ENCODE measurements at places on chromosomes 7 and 10.

- no peak for DNase-seq
These were observed 62.1 kb downstream of the OR13A1 start for GRCh38 chr10:45253183-45253914.

DNA sequence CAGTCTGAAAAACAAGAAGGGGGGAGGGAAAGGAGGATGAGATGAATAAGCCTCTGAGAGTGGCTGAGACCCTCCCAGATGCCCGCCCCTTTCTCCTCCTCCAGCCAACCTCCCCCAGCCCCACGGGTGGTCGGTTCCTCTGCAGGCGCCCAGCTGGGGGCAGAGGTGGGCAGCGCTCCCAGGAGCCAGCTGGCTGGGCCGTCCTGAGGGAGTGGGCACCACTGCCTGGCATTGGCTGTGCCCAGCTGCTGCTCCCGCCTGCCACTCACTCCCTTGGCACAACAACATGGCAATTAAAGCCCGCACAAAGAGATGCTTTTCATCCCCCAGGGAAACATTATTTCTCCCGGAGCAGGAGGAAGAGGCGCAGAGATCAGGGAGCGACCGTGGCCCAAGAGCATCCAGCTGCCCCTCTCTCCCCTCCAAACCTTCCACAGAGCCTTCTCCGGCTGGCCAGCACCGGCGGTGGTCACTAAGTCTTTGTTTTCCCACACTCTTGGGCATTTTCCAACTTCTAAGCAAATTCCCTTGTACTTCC, 107.2 kb downstream of the SPDYE5 start:
- DNase-seq, result no peak

DNA sequence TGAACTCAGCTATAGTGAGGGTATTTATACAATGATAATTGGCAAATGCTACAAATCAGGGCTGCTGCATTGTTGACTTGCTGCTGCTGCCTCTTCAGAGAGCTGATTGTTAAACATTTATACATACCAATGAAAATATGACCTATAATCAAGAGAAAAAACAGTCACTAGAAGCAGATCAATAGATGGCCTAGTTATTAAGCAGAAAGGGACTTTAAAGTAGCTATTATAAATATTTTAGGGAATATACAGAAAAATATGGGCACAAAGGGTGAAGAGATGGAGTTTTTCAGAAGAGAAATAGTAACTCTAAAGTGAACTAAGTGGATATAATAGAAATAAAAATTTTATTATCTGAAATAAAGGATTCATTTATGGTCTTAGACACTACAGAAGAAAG, 14.4 kb upstream of the UNC5B start:
- DNase-seq, result no peak

- no peak for DNase-seq
These were observed 156.7 kb downstream of the PRKG1 start for GRCh38 chr10:51230887-51231585.

DNA sequence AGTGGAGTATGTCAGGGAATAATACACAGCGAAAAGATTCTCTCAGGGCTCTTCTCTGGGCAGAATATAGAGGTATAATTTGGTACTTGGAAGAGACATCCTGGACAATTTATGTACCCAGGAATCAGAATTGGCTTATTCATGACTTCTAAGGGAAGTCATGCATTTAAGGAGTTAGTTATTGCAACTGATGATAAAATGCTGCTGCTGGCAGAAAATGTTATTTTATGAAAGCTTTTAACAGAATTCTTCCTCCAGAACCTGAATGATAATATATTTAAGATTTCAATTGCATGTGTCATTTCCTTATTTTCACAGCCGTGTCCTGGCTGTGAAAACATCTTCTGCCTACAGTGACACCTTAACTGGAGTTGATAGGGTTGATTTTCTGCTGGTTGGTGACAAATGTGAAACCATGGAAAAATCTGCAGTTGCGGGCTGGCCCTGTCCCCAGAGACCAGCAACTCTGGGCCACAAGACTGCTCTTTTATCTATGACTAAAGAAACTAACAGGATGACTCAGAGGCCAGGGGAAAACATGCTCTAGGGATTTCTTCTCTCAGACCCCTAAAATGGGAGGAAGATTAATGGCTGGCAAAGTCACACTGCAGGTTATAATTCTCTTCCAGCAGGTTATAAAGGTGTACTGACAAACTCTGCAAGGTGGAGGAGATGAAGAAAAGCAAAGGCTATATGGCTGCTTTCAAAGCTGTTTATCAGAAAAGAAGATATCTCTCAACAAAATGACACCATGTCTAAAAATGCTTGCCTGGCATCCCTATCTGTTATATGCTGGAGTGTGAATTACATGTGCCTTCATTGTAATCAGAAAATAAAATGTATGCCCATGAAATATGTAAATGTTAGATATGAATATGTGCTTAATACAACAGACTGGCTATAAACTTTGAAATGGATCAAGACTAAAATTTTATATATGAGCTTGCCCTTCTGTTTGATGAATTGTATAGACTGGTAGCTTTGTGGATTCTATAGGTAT, 12.1 kb upstream of the TRUB1 start:
- no peak for DNase-seq

DNA sequence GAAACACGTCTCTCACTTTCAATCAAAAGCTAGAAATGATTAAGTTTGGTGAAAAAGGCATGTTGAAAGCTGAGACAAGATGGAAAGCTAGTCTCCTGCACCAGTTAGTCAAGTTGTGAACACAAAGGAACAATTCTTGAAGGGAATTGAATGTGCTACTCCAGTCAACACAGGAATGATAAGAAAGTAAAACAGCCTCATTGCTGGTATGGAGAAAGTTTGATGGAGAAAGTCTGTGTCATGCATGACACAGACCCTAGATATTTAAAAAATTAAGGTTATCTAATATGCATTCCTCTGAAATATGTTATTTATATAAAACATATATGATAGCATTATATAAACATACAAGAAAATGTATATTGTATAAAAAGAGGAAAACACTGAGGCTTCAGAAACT, 699.4 kb upstream of the FZD8 start:
- DNase-seq, result no peak

DNA sequence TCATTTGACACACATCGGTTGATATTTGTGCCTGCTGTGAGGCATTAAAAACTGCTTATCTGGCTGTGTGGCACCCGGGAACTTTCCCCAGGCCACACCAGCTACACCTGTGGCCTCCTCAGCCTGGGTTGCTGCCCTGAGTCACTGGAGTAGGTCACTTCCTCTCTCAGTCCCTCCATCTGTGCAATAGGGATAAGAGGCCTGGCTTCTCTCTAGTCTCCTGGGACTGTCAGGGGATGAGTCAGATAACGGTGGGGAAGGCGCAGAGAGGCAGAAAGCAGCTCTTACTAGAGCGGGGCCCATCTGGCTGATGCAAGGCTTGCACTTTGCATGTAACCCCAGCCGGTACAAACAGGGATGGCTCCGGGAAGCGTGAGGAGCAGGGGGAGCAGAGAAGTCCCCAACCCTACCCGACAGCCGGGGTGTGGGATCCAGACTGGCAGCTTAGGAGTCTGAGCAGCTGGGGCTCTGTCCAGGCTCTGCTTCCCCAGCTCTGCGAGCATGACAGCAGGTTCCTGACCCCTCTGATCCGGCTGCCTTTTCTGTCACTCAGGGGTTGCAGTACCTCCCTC, 34.0 kb downstream of the DNAJB12 start:
- peak; percentile 92 for DNase-seq

GRCh38 chr7:88217675-88218428, 2.0 kb downstream of the SRI start:
- no peak for DNase-seq

- no peak for DNase-seq
These were observed 47.8 kb downstream of the NOD1 start for GRCh38 chr7:30430777-30431176.

DNA sequence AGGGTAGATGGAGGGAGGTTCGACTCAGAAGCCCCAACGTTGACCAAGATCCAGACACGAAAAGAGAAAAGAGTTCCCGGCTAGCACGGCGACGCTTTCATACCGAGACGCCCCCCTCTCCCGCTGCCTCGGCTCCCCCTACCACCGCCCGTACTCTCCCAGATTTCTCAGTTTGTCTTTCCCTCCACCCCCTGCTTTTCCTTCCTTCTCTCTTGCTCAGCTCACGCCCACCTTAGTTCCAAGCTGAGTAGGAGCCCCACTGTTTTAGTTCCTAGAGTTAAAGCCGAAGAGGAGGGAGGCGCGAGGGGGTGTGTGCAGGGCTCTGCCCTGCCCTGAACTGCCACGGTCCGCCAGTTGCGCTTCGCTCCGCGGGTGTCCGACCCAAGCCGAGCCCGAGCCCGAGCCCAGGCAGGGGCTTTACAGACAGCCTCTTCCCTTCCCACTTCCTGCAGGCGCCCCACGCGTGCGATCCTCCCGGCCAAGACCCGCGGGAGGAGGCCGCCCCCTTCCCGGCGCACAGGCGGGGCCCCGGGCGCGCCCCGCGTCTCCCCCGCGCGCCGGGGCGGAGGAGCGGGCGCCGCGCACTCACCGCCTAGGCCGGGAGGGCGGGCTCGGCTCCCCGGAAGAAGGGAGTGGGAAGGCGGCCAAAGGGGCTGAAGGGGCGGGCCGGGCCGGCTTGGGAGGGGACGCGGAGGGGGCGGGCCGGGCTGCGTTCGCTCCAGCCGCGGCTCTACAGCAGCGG, at the start of gene EPHB6:
Gene EPHB6 (plus strand): TSS at position 705 of the 742 bp plus-strand sequence. CDS start 8,152 bp downstream, outside the sequence.
- DNase-seq, result no peak

- DNase-seq, result no peak
These were observed 1.2 kb downstream of the PURB start for GRCh38 chr7:44883961-44884620.

DNA sequence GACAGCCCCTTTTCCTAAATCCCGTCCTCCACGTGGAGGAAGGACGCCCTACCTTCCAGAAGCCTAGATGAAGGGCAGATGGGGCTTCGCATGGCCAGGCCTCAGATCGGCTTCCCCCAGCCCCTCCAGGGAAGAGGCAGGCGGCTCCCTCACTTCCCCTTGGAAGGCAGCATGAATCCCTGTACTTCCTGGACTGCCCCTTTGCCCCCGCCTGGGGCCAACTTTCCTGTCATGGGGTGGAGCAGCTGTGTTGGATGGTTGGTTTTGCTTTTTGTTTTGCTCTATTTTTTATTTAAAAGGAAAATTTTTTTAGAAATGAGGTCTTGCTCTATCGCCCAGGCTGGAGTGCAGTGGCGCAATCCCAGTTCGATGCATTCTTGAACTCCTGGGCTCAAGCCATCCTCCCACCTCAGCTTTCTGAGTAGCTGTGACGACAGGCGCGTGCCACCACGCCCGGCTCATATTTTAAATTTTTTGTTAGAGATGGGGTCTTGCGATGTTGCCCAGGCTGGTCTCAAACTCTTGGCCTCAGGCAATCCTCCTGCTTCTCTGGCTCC, 27.2 kb downstream of the GTF2IRD1 start:
- no peak for DNase-seq

- peak; percentile 8 for DNase-seq
These were observed 246.1 kb downstream of the KLF6 start for GRCh38 chr10:3538656-3539531.

DNA sequence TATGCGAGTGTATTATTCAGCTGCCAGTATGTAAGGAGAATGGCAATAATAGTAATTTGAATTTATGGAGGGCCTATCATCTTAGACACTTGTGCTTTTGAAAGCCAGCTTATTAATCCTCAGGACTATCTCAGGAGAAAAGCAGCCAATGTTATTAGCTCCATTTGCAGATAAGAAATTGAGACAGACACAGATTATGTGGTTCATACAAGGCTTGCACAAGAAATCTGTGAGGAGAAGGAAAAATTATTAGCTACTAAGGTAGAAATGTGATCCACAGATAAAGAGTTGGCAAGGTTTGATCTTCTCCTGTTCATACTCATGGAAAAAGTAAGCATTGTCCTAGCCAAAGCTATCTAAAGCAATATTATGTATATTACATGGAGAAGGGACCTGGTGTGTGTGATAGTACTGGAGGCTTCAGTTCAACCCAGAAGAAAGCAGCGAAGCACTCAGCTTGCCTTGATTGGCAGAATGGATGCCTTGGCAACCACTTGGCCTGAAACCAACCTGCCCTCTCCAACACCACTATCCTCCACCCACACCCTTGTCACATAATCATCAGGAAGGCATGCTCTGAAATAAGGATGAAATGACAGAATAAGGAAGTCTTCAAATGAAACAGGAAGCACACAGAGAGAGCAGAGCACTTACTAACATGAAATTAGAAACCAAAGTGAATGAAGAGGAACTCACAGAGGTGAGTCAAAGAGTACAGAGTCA, 18.0 kb downstream of the MACC1 start:
- peak; percentile 67 for DNase-seq

DNA sequence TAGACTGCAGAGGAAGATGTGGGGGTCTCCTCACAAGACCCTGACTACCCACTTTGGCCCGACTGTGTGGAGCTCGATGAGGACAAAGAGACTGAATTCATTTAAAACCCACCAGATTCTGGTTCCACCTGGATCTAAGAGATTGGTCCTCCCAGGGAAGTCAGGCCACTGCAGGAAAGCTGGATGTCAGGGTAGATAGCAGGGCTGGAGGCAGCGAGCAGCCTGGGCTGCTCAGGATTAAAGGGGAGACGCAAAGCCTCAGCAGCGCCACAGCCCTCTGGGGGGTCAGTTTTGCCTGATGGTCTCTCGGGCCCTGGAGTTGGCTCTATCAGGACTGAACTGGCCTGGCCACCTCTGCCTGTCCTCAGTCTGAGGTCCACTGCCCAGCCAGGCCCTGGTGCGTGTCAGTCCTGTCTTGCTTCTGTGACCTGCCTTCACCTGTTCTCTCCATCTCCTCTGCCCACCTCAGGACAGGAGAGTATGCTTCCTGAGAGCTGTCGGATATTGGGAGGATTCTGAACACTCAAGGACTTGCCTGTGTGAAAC, 12.2 kb upstream of the KLRG2 start:
- DNase-seq, result no peak

GRCh38 chr10:104897696-104898095, 256.6 kb downstream of the SORCS3 start:
- no peak for DNase-seq

- no peak for DNase-seq
These were observed 18.3 kb downstream of the ANKMY2 start for GRCh38 chr7:16627236-16627635.

DNA sequence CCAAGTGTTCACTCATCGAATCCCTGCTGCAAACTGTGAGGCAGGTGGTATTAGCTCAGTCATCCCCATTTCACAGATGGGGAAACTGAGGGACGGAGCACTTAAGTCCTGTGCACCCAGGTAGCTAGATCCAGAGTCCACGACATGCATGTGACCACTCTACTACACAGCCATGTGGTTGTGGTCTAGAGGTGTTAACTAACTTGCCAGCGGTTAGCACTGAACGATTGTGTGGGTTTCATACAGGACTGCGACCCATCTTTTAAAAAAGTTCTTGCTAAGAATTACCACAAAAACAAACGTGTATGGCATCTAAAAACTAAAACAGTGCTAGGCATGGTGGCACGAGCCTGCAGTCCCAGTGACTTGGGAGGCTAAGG, 16.1 kb upstream of the ABCC2 start:
- DNase-seq, result no peak

All from SW 1271 (cell line).